ENCODE measurements at places on chromosomes 2 and 18.

DNA sequence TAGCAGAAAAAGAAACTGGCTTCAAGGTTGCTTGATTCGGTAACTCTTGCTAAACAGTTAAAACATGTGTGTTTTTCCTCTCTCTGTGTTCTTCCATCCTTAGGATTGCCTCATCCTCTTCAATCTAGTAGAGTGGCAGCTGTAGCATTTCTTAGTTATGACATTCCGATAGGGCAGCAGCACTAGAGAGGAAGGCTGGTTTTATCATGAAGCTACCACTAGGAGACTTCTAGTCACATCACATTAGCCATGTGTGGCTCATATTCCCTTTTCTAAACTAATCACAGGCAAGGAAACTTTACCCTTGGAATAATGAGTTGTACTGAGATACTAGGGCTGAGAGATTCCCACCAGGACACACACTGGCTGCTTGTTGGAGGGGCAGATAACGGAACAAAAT lies 187.6 kb downstream of the DOK6 start:
- no peak for DNase-seq

- no peak for DNase-seq
Measured at GRCh38 chr2:179275253-179276012, 10.8 kb upstream of the SESTD1 start.

GRCh38 chr2:237530472-237531433 lies 35.6 kb upstream of the PRLH start:
- DNase-seq = no peak

DNA sequence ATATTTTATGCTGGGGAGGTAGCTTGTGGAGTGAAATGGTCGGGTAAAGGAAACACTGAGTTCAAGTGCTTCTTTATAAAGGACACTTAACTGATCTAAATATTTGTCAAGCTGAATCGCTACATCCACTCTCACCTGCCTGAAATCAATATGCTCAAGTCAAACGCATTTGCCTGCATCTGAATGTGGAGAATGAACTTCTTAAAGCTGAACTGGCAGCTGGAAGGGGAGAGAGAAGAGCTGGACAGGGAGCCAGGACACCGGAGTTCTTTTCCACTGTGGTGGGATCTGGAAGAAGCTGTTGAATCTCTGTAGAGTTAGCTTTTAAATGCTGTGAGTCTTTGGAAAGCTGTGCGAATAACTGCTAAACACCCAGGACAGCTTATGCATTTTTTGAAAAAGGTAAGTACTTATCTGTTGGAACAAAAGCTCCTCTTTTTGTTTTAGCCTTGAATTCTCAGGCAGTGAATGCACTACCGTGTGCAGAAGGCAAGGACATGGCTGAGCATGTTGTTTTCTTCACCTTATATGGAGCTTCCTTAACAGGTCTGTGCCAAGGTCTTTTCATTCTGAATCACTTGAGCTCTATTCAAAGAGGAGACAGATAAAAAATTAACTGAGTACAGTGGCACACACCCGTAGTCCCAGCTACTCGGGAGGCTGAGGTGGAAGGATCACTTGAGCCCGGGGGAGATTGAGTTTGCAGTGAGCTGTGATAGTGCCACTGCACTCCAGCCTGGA lies 74.2 kb upstream of the KLF7 start:
- no peak for DNase-seq

DNA sequence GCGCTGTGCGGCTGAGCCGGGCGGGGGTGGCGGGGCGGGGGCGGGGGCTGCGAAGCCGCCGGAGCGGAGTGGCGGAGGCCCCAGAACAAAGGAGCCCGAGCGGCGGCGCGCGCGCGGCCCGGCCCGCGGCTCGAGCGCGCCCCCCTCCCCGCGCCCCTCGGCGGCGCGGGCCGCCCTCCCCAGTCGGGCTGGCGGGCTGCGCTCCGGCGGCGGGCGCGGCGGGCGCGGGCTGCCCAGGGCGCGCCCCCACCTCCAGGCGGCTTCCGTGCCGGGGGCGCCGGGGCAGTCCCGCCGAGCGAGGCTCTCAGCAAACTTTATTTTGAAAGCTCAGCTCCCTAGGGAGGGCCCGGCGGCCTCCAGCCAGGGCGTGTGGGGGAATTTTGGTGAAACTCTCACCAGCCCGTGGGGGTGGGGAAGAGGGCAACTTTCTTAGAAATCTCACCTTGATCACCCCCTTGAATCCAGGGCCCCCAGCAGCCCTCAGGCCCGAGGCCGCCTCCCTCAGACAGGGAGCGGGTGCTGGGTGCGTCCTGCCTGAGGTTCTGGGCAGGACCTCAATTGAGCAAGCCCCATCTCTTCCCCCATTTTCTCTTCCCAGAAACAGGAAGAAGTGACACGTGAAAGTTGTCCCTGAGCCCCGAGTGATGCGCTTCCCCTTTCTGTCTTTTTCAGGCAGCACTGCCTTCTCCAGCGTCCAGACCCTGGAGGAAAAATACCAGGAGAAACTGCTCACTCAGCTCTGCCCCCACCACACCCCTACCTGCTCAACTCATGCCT lies 786 bp downstream of the TET3 start:
- DNase-seq = no peak

All from HTR-8/SVneo (cell line).